Stimulated activated naive CD8-positive, alpha-beta T cell treated with anti-CD3 and anti-CD28 coated beads, Interleukin-15, Interleukin-2, amounts not matched to agents 100 U/mL and 50 U/mL, for 24 hours (primary cell): ENCODE measurements at places on chromosomes 16 and 17.

- DNase-seq: no peak
These were observed 917.5 kb upstream of the GOT2 start for GRCh38 chr16:59651662-59652061.

- DNase-seq: no peak
These were observed 3.8 kb downstream of the PRR15L start for GRCh38 chr17:47953909-47954308.

- no peak for DNase-seq
These were observed 14.9 kb upstream of the TEX2 start for GRCh38 chr17:64277831-64278562.

GRCh38 chr17:74861662-74862107 is 2.0 kb upstream of the GRIN2C start:
- no peak for DNase-seq

DNA sequence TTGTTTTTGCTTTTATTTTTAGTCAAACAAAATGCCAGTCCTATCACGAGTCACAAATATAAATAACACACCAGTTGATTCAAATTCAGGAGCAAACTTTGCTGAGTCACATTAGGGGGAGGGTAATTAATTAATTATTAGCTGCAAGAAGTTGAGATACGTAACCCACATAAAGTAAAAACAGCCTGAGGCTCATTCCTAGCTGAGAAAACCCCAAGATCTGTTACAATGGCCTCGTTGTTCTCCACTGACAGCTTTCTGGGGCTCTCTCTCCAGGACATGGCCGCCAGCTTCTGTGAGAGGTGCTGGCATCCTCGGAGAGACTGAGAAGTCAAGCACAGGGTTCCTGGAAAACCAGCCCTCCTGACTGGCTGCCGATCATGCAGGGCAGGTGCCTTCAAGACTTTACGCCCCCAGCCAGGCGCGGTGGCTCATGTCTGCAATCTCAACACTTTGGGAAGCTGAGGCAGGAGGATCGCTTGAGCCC is 11.1 kb downstream of the RAB40B start:
- no peak for DNase-seq

GRCh38 chr17:16945663-16946218 is 26.2 kb downstream of the TNFRSF13B start:
- no peak for DNase-seq

- no peak for DNase-seq
These were observed 12.8 kb downstream of the CRYM start for GRCh38 chr16:21265104-21265837.

GRCh38 chr17:2138318-2138717 is 83.4 kb downstream of the HIC1 start:
- peak; percentile 13 for DNase-seq

- no peak for DNase-seq
These were observed 5.5 kb downstream of the IGFBP4 start for GRCh38 chr17:40448639-40449261.

DNA sequence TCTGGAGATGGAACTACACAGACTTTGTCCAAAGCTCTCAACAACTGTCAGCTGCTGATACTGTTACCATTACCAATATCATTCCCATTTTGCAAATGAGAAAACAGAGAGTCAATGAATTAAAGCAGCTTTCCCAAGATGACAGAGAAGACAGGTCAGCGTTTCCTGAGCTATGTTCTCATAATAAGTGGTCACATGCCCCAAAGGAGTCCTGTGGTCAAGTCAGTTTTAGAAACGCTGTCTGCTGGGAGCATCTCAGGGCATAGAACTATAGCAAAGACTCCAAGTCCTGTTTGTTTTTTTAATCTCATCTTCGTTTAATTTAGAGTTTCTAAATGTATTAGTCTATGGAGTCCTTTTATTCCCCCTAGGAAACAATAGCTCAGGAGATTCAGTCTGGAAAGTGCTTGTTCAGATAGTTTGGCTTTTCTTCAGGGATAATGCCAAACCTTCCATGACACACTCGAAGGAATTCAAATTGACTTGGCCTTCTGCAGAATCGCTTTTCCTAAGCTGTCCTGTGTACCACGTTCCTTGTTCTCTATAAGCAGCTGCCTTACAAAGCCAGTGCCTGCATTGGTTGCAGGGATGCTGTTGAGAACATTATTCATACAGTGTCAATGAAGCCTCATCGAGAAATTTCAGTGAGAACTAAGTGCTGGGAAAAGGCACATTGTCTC is 12.1 kb downstream of the CCDC42 start:
- no peak for DNase-seq

DNA sequence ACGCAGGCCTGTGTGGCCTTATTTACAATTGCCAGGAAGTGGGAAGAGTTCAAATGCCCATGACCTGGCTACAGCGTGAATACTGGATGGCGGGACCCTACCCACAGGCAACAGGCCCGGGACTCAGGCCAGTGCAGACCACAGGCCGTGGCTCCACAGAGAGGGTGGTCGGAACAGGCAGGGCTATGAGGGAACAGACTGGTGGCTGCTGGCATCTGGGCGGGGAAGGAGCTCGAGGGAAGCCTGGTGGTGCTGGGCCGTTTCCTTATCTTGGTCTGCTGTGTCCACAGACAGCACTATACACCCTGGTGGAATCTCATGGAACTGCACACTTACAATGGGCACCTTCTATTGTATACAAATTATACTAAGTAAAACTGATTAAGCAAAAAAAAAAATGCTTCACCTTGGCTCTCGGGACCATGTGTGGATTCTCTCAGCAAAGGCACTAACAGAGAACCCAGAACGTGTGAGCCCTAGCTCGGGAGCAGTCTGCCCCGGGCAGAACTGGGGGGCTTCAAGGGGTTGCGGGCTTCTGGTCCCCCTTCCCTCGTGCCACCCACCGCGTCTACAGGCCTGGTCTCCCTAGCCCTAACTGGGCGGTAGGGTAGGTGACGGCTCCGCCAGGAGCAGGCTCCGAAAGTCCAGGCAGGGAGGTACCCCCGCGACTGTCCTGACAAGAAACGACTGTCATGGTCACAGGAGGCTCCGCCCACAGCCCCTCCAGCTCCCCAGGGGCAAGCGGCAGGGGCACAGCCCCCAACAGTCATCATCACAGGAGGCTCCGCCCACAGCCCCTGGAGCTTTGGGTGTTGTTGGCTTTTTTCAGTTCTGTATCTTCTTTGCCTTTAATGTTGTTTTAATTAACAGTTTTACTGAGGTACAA is 21.8 kb downstream of the CEP131 start:
- peak; percentile 27 for DNase-seq
